ENCODE measurements at places on chromosomes 2 and 18.

DNA sequence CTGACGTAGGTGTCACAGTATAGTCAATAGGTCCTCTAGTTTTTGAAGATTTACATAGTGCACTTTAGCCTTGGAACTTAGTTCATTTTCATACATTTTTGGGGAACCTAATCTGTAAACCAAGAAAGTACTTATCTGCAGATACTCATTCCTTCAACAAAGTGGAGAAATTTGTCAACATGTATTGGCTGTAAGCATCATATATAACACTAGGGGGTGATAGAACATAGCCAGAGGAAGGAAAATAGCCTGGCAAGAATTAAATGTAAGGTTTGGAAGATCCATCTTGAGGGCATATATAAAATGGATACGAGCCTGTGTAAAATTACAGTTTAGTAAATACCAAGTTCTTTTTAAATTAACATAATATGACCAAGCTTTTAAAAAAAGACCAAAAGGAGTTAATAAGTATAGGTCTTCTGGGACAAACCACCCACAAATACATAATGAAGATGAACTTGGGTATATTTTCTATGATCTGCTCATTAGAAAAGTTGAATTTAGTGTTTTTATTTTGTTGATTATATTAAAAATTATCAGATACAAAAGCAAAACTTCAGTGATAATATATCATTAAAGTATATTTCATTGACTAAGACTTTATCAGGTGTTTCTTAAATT lies 18.2 kb downstream of the RPL37A start:
- DNase-seq = no peak

- peak; percentile 63 for DNase-seq
Measured at GRCh38 chr18:12470382-12471075, 62.8 kb downstream of the PRELID3A start.

GRCh38 chr2:29064346-29064715 lies 10.0 kb downstream of the PCARE start:
- no peak for DNase-seq

DNA sequence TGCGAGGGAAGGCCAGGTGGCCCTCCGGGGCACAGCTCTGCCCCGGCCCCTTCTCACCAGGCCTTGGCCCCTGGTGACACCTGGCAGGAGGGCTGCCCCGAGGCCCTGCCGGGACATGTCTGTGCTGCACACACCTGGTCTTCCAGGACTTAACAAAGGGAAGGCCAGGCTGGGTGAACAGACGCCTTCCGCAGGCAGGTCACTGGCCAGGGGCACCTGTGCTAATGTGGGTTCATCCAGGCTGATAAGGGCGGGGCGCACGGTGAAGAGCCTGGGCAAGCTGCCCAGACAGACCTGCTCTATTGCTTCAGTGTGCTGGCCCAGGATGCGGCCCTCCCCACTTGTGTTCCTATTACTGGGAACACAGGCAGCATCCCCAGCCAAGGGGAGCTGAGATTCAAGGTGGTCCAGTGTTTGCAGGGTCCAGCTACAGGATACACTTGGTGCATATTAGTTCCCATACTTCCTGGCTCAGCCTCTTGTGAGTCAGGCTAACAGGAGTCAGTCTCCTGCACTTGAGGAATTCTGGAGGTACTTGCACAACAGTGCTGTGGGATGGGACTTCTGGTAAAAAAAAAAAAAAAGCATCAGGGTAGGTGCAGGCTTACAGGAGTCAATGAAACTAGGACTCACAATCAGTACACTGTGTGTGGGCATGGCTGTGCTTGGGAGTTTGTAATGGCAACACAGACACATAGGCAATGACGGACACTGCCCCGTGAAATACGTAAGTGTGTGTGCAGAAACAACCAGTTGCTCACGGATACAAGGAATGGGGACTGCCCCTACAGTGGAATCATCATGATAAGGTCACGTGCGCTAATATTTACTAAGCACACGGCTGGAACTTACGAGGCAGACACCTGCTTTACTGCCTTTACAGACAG lies 261.4 kb downstream of the TWIST2 start:
- DNase-seq = no peak

DNA sequence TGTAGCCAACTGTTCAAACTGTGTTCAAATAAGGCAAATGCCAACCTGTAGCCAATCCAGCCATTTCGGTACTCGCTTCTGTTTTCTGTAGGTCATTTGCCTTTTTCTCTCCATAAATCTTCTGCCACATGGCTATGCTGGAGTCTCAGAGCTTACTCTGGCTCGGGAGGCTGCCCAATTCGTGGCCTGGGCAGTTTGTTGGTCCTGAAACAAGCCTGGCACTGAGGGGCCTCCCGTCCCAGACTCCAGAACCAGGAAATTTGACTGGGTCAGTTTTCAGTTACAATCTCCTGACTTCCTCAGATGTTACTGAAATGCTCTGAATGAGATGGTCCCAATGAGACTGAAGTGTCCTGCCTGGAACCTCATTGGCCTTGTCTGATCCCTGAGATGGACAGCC lies 120.8 kb upstream of the NPAS2 start:
- peak; percentile 21 for DNase-seq

GRCh38 chr18:13221869-13222855 lies 3.6 kb downstream of the LDLRAD4 start:
- DNase-seq = peak; percentile 69

GRCh38 chr2:33628031-33628827 lies 29.1 kb upstream of the FAM98A start:
- DNase-seq = no peak

- DNase-seq = no peak
Measured at GRCh38 chr2:46119453-46119852, 177.8 kb upstream of the EPAS1 start.
